ENCODE measurements at places on chromosomes 2 and 18. TPM values are rescaled to one million over a fixed set of nuclear protein-coding genes. Genes with fewer than 3 reads are reported as not detected.

The VWA3B gene
- total RNA-seq, result not detected

The GKN2 gene
- total RNA-seq, result not detected

The LRRC30 gene
- total RNA-seq, result not detected

The COL3A1 gene
- not detected for total RNA-seq

The MAL gene
- 2.2 TPM for total RNA-seq

GRCh38 chr2:168149986-168150385 lies 97.4 kb downstream of the STK39 start:
- DNase-seq, result no peak

DNA sequence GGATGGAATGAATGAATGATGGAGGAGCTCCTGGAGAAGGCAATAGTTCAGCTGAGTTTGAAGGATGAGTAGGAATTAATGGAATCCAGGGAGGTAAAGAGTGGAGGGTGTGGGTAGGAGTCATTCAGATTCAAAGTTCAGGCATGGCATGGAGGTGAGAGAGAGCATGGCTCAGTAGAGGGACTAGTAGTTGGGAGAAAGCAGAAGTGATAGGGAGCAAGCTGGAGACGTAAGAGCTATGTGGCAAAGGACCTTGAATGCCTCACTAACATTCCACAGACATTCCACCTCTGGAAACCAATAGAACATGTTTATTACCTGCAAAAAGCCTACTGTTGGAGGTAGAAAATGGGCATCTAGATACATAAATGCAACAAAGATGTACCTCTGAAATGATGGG lies 170.1 kb downstream of the HAUS1 start:
- no peak for DNase-seq

DNA sequence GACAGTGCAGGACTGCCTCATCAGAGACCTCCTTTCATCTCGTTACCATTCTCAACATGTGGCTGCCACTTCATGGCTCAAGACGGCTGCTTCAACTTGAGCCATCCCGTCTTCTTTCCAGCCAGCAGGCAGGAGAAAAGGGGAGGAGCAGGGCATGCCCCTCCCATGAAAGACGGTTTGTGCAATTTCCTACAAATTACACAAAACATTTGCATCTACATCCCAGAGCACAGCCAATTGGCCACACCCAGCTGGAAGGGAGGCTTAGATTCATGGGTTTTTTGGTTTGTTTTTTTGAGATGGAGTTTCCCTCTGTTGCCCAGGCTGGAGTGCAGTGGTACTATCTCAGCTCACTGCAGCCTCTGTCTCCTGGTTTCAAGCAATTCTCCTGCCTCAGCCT lies 11.8 kb downstream of the UCN start:
- DNase-seq, result no peak

DNA sequence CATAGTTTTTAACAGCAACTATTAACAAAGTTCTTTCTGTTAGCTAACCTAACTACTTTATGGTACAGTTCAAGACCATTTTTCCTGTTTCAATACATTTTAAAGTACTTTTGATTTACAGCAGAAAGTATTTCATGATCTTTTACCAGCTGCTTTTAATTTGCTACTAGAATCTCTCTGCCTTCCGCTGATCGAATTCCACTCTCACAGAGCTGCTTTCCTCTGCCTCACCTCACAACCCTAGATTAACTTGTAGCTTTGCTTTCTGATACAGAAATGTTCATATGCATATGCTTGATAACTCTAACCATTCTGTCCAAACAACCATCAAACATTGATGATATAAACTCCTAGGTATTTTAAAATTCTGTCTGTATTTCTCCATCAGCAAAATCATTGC lies 463.2 kb upstream of the ZEB2 start:
- DNase-seq, result no peak

- no peak for DNase-seq
These were observed 78.7 kb downstream of the IRS1 start for GRCh38 chr2:226720948-226721347.

DNA sequence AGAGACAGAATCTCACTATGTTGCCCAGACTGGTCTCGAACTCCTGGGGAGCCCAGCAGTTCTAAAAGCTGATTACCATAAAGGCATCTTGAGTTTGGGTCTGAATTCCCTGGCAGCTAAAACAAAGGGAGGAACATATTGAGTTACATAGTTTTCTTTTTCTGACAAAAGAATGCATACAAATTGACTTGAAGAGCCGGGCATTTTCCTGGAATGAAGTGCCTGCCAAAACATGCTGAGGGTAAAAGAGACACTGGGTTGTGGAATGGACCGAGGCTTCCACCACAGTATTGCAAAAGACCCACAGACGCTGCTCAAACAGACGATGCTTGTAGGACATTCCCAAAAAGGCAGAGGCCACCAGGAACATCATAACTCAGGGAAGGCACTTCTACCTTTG lies 35.1 kb upstream of the ROCK2 start:
- no peak for DNase-seq

DNA sequence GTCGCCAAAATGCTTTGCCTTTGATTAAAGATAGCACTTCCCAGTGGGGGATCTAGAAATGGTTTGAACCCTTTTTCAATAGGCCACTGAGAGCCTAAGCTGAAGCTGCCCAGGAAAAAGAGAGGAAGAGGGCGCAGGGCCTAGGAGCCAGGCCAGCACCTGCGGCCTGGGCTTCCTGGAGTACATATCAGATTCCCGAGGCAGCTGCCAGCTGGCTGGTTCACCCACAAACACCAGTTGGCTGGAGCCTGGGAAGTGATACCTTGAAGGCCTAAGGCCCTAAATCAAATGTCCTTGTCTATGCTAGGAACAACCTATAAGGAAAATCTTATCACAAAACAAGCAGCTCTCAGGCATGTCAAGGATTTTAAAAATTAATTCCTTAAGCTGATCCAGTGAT lies 37.1 kb downstream of the ANKRD44 start:
- DNase-seq, result no peak

GRCh38 chr2:219423652-219424377 lies 5.6 kb downstream of the DES start:
- DNase-seq, result peak; percentile 22

GRCh38 chr2:102336502-102336945 lies 19.1 kb upstream of the IL18R1 start:
- DNase-seq, result no peak

DNA sequence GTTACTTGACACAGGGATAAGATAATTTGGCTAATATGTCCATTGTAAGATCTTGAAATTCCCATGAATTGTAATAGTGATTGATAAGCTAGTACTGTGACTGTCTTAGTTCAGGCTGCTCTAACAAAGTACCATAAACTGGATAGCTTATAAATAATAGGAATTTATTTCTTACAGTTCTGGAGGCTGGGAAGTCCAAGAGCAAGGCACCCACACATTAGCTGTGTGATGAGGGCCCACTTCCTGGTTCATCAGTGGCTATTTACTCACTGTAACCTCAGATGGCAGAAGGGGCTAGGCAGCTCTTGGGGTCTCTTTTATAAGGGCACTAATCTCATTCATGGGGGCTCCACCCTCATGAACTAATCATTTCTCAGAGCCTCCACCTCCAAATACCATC lies 28.5 kb downstream of the NOSTRIN start:
- no peak for DNase-seq

DNA sequence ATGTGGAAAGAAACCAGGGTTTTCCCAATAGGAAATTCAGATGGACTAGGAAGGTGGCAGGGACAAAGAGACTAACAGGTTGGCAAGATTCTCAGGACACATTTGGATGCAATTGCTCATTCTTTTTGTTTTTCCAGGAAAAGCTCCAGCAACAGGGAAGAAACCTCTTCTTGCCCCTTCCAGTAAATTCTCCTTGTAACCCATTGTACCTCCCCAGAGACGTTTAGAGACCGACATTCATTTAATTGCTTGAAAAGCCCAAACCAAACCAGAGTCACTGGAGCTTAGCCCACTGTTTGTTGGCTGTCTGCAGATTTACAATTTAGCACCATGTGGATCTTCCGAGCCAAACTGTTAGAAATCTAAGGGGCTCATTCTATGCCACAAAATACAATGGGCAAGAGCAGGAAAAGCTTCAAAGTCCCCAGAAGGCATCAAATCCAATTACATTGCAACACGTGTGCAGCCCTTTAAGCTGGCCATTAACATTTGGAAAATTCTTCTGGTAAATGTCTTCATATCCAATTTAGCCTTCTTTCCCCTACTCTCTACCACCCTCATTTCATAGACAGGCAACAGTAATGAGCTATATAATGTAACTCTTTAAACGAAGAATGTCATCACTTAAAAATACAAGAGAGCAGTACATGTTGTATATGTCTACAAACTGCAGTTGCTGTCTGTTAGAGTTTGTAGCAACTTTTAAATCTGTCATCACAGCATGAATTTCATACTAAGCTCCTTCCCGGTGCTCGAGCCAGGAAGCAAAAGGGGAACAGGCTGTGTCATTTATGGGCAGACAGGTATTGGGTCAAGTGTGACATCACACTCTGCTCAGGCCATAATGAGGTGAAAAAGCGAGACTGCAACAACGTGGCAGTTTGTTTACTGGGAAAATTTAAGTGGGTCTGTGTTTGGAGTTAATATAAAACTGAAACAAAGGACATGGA lies 235.6 kb upstream of the HNRNPA3 start:
- DNase-seq, result no peak

DNA sequence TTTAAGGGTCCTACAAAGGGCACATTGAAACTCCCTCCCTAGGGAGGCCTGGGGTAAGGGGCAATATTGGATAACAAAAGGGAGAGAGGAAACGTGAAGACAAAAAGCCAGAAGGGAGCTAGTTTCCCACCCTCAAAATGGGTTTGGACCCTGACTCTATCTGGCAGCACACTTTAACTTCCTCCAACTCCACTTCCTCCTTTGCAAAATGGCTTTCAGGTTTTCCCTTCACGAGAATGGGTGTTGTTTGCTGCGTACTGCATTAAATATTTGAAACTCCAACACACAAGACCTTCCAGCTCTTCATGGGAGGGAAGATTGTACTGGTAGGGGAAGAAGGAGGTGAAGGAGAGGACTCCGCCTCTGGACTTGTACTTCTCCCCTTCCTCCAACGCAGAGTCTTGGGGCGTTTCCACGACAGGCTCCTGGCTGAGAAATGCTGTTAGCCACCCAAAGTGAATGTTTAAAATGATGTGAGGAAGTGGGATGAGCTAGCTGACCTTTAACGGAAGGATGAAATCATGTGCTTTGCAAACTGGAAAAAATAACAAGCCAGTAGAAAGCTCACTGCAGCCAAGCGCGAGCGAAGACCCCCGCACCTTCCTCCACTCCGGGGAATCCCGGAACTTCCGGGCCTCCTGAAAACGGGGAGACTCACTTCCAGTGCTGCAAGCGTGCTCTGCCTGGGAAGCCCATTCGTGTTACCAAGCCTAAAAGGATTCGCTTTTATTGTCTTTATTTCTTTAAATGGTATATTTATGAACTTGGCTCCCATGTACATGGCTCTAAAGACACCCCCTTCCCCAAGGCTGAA lies 85.6 kb downstream of the VIT start:
- no peak for DNase-seq

- DNase-seq, result no peak
These were observed 256.7 kb downstream of the HDAC4 start for GRCh38 chr2:239143858-239144712.

GRCh38 chr2:100832885-100833284 lies 12.9 kb downstream of the NPAS2 start:
- no peak for DNase-seq

GRCh38 chr18:68466672-68467071 lies 248.2 kb downstream of the TMX3 start:
- no peak for DNase-seq

DNA sequence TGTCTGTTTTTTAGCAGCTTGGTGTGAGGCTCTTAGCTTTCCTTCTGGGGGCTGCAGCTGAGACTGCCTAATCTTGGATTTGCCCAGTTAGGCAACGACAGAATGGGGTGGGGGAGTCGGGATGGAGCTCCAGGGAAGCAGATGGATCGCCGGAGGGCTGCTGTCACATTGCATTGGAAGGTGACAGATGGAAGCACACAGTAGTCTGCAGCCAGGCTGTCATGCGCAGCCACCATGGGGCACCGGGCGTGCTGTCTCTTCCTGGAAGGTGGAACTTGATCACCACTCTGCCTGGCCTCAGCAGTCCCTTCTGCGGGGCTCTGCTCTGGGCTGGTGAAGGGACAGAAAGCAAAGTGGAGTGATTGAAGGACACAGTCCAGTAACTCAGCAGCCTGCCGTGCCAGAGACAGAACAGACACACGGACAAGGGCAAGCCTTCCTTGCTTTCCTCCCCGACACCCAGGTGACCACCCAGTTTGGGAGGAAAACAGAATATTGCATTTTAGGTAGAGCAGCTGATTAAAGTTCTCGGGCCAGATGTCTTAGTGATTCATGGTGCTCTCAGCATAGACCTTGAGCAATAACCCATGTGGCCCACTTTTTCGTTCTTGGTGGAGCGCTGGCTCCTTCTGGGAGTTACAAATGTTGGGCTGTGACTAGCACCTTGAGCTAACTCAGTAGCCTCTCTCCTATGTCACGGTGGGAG lies 40.9 kb downstream of the RNF144A start:
- DNase-seq, result no peak

GRCh38 chr18:48121752-48122151 lies 191.3 kb upstream of the SMAD2 start:
- no peak for DNase-seq

DNA sequence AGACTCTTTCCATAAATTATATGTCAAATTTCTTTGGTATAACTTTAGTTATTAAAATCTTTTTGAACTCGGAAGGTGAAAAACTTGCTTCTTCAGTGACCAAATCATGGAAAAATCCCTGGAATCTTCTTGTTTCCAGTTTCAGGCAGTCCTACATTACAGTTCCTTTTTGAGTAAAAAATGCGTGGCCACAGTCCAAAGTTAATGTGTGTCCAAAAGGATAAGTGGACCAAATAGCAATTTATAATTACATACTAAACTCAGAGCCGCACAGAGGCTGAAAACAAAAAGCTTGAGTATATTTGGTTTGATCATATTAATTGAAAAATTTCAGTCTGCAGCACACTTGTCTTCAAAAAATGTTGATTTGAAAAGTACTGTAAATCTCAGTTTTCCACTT lies 28.4 kb upstream of the DYNC2LI1 start:
- DNase-seq, result no peak

DNA sequence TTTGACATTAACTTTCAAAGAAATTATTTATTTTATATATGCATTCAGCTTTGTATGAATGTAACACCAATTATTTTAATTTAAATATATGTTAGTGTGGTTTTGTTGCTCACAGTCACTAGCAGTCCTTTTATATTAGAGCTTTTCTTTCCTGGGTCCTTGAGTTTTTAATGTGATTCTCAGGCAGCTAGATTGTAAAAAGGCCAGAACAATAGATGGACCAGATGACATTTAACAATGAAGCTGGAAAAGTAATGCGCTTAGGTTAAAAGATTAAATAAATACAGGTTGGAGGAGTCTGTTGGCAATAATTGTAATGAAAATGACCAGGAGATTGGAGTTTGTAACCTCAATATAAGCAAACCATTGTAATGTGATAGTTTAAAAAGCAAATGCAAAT lies 171.1 kb downstream of the FTCDNL1 start:
- no peak for DNase-seq

GRCh38 chr18:12394428-12394827 lies 13.3 kb upstream of the PRELID3A start:
- no peak for DNase-seq

- DNase-seq, result no peak
These were observed 329.0 kb downstream of the PTPRM start for GRCh38 chr18:7896161-7896560.
